Mesothelial cell of epicardium (in vitro differentiated cells): ENCODE measurements at places on chromosomes 5 and 9.

DNA sequence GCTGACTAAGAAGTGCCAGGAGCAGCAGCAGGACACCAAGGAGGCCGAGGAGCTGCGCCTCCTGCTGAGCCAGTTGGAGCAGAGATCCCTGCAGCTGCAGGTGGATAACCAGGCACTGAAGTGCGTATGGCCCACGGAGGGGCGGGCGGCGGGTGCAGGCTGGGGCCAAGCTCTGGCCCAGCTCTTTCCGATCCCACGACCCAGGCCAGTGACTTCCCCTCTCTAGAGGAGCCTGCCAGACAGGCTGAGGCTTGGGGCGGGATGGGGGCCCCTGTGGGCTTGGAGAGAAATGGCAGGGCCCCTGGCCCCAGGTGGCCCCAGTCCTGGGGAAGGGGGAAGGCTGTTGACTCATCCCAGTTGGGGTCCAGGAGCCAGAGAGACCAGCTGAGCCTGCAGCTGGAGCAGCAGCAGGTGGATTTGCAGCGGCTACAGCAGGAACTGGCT lies 3.6 kb downstream of the PTRH1 start:
- no peak for DNase-seq

GRCh38 chr5:54838843-54839242 lies 146.6 kb downstream of the ESM1 start:
- DNase-seq = no peak

DNA sequence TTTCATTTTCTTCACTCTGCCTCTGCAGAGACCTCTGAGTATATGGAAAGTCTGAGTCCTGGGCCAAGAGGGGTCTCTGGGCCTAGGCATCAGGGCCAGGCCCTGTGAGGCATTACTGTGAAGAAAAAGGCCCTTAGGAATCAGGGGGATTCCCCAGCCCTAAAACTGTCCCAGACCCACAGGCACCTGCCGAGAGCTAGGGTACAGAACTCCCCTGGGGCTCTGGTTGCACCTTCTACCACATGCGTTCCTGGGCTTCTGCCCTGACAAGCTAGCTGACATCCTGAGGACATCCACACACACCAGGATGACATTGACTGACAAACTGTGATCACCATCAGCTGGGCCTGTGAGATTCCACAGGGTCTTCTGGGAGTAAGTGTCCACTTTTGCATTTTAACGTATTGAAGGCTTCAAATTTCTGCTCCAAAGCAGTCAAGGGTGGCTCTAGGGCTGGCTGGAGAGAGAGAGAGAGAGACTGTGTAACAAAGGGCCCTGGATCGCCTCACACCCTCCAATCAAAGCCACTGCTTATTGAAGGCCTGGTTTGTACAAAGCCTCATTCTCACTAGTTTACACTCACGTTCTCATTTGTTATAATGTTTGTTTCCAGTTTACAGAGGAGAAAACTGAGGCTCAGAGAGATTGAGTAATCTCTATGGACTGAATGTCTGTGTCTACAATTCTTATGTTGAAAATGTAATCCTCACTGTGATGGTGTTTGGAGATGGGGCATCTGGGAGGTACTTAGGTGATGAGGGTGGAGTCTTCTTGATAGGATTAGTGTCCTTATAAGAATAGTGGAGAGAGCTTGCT lies 45.1 kb downstream of the TGFBI start:
- DNase-seq = peak; percentile 32

DNA sequence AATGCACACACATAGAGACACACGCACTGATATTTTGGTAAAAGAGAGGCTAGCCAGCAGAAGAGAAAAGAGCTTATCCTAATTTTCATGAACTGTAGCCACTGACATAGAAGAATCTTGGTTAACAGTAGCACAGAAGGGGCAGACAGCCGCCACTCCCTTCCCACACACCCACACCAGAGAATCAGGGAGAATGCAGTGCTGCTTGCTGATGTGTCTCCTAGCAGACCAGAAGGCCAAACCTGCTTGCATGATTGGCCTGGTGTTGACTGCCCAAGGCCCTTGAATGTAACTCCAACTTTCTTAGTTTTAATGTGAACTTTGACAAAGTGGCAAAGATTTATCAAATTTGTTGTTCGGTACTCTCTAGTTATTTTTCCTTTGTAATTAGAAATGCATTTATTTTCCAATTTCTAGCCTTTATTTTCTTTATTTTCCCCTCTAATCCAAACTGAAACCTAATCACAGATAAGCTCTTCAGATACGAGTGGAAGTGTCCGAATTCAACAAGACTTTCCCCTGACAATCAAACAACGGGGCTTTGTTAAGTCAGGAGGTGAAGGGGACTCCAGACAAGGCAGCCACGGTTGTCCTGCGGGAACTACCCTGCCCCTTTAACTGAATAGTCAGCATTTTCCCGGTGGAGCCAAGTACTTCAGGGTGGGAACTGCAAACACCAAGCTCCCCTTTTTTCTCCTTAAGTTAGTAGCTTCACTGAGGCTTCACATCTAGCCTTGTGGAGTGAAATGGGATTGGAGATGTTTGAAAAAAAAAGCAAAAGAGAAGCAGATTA lies 81.9 kb upstream of the CTSL start:
- DNase-seq = no peak

DNA sequence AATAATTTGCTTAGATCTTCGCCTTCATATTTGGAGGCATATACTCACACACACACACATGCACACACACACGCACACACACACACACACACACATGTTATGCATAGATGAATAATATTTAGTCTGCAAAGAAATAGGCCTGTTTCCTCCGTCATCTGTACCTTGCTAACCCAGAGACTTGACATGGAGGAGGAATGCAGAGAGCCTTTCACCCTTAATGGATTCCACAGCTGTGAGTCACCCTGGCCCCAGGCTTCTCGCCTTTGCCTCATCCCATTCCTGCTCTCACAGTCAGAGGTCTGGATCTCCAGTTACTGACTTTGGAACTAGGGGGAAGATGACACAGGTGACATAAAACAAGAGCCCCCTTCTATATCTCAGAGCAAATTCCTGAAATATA lies 29.7 kb downstream of the ZNF462 start:
- DNase-seq = peak; percentile 35

DNA sequence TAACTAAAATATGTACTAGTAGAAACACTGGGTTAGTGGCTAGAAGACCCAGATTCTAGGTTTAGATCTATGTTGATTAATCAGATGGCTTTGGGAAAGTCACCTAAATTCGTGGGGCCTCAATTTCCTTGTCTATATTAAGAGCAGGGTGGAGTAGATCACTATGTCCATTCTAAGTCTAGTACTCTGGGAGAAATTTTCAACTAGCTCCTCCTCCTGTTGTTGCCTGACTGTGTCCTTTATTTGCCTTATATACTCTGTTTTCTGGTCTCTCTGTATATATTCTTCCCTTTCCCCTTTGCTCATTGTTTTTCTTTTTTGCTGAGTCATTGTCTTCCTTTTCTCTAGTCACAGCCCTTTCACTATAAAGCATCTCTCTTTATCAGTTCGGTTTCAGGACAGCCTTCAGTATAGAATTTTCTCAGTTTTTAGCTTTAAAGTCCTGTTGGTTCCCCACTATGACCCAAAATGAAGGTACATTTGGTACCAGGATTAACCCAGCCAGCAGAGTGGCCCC lies 44.5 kb upstream of the CDH6 start:
- DNase-seq = no peak

DNA sequence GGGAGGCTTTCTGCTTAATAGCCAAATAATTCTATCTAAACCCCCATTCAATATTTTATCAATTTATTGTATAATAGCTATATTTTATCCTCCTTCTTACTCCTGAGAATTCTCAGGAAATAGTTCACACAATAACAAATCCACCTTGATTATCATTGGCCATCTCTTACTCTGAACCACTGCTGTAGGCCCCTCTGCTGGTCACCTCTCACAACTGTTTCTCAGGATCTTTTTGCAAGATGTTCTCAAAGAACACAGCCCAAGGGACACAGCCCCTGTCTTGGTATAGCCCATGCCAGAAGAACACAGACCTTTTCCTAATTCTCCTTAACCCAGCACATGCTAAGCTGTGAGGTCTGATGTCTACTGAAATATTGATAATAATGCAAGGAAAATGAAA lies 74.9 kb upstream of the HTR4 start:
- DNase-seq = no peak

- DNase-seq = no peak
These were observed 66.1 kb downstream of the TTC39B start for GRCh38 chr9:15240927-15241326.

DNA sequence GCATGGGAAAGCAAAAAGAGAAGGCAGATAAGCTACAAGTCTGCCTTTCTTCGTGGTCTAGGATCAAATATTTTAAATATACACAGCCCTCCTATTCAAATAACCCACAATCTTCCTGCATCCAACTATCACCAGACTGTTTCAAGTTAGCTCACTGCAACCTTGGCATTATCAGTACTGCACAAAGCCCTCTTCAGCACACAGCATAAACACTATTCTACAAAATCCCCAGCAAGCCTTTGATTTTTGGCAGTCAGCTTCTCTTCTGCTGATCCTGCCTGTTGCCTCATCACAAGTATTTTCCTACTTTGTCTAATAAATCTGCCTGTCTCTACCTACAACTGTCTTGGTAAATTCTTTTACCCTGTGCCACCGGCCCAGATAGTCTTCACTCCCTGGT lies 142.9 kb downstream of the COX7C start:
- no peak for DNase-seq

DNA sequence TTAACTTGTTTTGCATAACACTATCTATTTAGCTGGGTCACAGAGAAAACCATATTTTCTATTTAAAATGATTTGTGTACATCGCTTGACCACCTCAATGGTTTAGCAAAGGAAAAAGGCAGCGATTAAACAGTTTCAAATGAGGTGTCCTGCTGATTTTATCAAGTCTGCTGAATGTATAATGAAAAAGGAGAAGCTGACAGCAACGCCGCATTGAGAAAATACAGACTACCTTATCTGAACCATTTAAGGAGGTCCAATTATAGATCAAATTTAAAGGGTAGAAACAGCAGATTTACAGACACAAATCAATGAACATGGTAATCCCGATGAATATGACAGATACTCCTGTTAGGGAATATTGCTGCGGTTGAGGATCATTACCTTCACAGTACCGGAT lies 29.6 kb downstream of the PSMB7 start:
- DNase-seq = no peak

DNA sequence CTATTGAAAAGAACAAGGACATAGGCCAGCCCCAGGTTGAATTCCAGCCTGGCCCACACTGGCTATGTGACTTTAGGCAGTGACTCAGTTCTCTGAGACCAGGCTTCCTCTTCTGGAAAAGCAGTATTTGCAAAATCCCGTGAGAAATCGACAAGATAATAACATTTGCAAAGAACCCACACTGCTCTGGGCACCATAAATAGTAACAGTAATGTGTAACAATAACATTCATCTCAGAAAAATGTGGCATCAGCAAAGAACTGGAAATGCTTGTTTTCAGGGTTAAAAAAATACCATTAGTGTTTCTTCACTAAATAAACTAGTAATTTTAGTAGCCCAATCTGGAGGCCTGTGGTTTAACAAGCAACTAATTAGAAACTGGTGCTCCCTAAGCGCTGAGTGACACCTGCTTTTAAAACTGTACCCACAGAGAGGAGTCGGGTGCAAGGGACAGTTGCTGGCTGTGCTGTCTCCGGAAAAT lies 148.4 kb downstream of the TTLL11 start:
- no peak for DNase-seq

DNA sequence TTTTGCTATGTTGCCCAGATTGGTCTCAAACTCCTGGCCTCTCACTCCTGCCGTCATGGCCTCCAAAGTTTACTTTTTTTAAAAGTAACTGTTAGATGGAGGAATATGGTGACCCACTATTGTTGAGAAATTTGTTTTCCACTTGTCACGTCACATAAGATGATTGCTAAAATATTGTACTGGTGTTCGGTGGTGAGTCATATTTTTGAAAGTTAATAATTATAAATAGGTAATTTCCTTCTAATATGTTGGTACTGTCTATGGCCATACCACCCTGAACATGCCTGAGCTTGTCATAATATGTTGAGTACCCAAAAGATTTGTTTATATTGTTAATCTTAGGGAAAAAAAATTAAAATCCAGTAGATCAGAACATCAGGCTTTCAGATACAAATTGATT lies 22.6 kb downstream of the RMI1 start:
- no peak for DNase-seq

- DNase-seq = no peak
These were observed 4.5 kb downstream of the GPSM1 start for GRCh38 chr9:136331556-136332481.

DNA sequence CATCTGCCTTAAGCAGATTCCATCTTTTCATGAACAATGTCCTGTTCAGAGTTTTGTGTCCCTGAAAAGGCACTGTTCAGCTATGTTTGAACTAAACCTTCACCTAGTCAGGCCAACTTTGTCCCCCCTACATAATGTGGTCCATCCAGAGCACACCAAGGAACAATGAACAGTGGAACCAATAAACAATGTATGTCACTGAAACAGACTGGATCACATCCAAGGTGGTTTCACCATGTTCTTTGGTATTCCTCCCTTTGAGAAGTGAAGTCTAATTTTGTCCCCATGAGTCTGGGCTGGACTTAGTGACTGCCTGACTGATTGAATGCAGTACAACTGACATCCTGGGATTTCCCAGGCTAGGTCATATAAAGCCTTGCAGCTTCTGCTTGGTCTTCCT lies 174.5 kb downstream of the SLC24A2 start:
- no peak for DNase-seq

GRCh38 chr5:85293145-85293785 lies 908.6 kb upstream of the EDIL3 start:
- DNase-seq = no peak

GRCh38 chr5:128174951-128175350 lies 91.4 kb downstream of the SLC12A2 start:
- DNase-seq = no peak

GRCh38 chr5:642481-642880 lies 30.3 kb downstream of the CEP72 start:
- DNase-seq = no peak

- peak; percentile 58 for DNase-seq
These were observed 1.7 kb upstream of the PTPN3 start for GRCh38 chr9:109499631-109500410.

- peak; percentile 94 for DNase-seq
These were observed 27.4 kb downstream of the UNC5A start for GRCh38 chr5:176837707-176838115.

GRCh38 chr5:17183831-17184230 lies 33.6 kb upstream of the BASP1 start:
- no peak for DNase-seq

DNA sequence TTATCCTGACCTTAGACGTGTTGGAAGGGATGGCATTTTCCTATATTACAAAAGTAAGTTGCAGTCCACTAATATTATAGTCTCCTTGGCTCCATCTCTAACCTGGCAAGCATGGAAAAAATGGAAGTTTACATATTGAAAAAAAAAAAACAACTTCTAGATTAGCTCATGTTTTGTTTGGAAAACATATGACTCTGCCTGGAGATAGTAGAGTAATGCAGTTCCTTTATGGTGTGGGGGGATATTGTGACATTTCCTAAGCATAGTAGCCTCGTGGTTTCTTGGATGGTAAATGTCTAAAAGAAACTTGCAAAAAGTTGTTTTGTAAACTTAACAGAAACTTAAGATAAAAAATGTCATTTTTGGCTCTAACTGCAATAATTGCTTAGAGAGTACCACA lies 244.4 kb upstream of the FBXL7 start:
- no peak for DNase-seq
